Aorta (tissue), 5 donors: ENCODE measurements at places on chromosomes 1 and 21. TPM values are rescaled to one million over a fixed set of nuclear protein-coding genes. Genes with fewer than 3 reads are reported as not detected.
A peak's percentile ranks its signal among the peaks of the same experiment; 100 is the strongest.

DNA sequence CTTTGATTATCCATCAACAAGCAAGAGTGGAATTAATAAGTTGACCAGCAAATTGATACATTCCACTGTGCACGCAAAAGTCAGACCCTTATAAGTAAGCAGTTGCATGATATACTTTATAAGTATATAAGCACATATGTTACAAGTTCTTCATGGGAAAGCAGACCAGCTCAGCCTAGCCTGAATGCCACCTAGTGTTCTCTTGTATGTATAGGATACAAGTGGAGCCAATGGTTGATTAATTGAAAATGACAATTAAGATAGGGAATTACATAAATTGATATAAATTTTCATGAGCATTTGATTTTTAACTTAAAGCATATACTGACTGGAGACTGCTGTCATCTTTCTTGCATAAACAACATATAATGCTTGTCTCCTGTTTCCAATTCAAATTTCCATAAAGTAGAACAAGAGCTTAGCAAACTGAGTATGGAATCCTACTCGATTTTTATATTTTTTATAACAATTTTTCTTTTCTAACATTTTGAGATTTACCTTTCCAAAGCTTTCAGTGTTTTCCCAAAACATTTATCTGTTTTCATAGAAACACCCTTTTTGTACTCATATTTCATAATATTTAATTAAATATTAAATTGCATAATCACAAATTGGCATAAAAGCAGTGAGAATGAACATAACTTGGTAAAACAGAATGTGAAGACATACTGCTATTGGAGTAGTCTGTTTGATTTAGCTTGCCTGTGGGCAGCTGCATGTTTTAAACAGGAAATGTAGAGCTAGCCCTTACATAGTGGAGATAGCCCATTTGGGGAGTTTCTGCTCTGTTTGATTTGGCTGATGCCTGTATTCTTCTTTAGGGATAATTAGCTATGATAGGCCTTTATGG is 62.8 kb downstream of the MAGI3 start:
- DNase-seq = no peak

DNA sequence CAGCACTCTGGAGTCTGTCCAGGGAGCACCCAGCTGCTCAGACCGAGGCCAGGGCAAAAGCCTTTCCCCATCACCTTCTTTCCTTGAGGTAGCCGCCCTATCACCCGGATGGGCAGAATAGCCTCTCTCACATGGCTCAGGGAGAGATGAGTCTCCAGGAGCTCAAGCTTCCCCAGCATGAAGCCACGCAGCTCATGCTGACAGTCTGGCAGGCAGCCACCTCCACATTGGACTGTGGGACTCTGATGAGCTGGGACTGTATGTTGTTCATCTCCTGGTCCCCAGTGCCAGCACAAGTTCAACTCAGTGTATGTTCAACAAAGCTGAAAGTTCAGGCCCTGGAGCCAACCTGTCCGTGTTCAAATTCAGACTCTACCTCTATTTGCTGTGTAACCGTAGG is 75.2 kb upstream of the ZC3H12A start:
- no peak for DNase-seq

GRCh38 chr1:154148807-154149206 is 6.1 kb downstream of the NUP210L start:
- DNase-seq = no peak

ESRRG gene
- total RNA-seq = 0.21 TPM

C1orf50 gene
- 8.5 TPM for total RNA-seq

IRF6 gene
- total RNA-seq = 3.8 TPM

HLCS gene
- 19.7 TPM for total RNA-seq

DNA sequence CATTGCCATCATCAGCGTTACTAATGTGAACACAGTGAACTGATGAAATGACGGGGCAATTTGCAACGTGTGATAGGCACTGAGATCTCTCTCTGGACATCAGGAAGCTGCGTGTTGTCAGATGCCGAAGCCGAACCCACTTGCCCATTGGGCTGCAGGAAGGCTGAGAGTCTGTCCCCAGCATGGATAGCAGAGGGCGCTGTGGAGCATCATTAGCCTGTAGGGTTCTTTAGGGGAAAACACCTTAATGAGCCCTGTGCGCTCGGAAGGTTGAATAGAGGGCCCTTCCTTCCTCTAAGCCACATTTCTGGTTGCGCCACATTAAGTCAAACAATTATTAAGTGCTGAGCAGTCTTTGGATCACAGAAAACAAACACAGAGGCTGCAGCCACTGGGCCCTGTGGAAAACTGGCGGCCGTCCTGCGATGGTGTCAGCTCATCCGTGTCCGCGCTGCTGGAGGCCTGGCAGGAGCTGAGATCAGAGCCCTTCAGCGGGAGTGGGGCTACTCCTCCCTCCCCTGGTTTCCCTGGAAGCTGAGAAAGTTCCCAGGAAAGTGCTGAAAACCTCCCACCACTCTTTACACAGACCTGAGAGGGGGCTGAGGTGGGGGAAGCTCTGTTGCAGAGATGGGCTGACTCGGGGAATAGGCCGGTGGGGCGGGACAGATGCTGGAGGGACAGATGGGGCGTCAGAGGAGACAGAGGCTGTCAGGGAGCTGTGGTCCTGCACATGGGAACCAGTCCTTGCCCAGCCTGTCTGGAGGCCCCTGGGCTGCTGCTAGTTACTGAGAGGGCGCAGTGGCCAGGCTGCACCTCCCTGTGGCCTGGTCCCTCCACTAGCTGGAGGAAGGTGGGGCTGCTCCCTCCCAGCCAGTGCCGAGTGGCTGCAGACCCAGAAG is 12.7 kb downstream of the TFF2 start:
- no peak for DNase-seq

IL19 gene
- not detected for total RNA-seq

DNA sequence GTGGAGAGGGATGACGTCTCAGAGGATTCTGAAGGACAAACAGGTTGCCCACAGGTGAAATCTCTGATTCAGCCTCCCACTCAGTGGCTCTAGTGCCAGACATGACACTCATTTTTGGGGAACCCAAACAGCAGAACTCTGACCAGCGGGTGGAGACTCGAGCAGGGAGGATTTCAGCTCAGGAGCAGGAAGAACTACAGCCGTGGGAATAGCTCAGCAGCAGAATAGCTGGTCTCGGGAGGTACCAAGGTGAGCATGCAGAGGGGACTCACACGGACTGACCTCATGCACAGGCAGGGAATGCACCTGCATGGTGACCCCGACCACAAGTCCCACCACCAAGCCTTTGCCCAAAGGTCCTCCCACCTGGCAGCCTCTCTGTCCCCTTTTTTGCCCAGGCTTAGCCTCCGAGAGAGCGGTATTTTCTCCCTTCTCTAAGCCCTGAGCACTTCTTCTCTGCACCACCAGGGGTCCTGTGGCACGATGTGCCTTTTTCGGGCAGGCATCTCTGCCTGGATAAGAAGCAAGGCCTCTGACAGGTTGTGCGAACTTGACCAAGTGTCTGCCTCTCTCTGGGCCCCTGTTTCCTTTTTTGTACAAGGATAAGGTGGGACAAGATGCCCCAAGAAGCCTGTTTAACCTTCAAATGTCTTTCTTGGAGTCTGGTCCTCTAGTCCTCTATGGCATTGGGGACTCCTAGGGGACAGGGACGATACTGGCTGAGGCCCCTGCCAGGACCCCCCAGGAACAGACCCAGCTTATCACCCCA is 8.8 kb upstream of the FGR start:
- peak; percentile 73 for DNase-seq

LCE3E gene
- not detected for total RNA-seq

- no peak for DNase-seq
Observed at GRCh38 chr1:242216368-242216767, 217.5 kb upstream of the MAP1LC3C start.

DNA sequence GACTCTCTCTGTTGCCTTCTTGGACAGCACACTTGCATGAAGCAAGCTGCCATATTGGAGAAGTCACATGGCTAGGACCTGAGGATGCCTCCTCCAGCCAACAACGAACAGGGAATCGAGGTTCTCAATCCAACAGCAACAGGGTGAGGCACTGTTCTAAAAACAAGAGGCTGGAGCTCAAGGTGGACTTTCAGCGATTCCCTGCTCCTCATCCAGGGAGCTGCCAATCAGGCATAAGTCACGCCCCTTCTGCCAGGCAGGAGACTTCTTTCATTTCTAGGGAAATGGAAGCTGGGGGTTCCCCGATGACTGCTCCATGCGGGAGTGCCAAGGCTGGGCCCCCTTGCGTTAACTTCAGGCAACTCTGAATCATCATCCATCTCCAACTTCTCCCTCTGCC is 22.7 kb upstream of the IFNAR1 start:
- no peak for DNase-seq

ZFP69 gene
- total RNA-seq = 3.8 TPM

- DNase-seq = no peak
Observed at GRCh38 chr1:224096773-224097172, 17.1 kb upstream of the FBXO28 start.

GRCh38 chr1:94982398-94982797 is 55.5 kb upstream of the CNN3 start:
- no peak for DNase-seq

- DNase-seq = no peak
Observed at GRCh38 chr21:18318156-18318555, 73.5 kb downstream of the CHODL start.

DNA sequence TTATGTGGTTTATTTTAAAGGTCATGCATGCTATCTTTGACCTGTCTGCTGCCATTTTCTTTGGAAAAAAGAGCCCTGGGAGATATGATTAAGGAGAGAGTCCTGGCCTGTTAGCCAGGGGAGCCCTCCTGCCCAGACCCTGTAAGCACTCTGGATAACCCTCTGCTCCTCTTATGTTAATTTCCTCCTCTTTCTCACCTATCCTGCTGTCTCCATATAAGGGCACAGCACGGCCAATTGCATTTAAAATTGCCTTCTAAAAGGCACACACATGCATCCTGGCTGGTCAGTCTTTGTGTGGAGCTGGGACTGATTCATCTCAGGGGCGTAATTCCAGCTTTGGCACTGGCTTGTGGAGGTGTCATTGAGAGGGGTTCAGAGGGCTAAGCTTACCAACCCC is 158.9 kb downstream of the ST6GALNAC5 start:
- no peak for DNase-seq
